Activated CD4-positive, CD25-positive, alpha-beta regulatory T cell (primary cell): ENCODE measurements at places on chromosomes 5 and 9.

DNA sequence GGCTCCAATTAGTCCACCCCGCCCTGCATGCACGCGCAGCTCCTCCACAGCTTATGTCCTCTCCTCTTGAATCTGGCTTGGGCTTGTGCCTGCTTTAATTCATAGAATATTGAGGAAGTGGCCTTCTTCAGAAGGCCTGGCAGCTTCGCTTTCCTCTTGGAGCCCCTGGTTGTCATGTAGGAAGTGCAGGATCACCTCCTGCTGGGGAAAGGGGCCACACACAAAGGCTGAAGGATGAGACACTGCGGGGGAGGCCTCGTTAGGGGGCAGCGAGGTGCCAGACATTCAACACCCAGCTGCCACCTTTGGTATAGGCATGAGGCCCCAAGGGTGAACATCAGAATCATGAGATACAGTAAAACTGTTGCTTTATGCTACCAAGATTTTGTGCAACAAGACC is 2.7 kb upstream of the CNOT6 start:
- DNase-seq: no peak

GRCh38 chr9:3507395-3508077 is 18.3 kb downstream of the RFX3 start:
- DNase-seq: no peak

- DNase-seq: no peak
Measured at GRCh38 chr9:114638404-114638803, 19.2 kb downstream of the TEX53 start.

DNA sequence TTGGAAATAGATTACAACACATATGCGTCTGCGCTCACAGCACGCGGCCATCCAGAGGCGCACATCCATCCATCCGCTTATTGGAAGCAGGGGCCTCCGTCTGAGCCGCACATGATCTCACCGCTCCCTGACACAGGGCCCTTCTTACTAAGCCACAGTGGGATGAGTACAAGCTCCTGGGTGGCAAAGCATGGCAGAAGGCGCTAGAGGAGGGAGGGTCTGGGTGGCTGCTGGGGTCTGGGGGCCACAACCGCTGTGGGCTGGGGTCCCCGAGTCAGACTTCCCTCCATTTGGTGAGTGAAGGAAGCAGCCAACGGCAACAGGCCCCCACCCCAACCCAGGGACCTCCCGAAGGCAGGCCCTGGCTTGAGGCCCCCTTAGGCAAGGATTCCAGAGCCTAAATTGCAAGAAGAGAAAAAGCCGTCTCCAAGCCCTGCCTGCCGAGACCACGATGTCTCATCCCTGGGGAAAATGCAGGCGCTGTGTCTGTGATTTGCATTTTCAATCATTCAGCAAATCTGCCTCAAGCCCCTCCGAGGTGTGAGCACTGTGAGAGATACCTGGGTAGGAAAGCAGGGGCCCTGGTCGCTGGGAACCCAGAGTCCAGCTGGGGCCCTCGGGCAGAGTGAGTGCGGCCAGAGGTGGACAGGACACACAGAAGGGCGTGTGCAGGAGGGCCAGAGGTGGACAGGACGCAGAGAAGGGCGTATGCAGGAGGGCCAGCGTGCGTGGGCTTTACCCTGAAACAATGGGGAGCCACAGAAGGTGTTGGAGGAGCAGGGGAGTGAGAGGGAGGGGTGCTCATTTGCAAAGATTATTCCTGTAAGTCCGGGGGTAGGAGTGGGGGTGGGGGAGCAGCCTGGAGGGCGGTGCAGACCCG is 135.7 kb downstream of the OLFM1 start:
- no peak for DNase-seq

DNA sequence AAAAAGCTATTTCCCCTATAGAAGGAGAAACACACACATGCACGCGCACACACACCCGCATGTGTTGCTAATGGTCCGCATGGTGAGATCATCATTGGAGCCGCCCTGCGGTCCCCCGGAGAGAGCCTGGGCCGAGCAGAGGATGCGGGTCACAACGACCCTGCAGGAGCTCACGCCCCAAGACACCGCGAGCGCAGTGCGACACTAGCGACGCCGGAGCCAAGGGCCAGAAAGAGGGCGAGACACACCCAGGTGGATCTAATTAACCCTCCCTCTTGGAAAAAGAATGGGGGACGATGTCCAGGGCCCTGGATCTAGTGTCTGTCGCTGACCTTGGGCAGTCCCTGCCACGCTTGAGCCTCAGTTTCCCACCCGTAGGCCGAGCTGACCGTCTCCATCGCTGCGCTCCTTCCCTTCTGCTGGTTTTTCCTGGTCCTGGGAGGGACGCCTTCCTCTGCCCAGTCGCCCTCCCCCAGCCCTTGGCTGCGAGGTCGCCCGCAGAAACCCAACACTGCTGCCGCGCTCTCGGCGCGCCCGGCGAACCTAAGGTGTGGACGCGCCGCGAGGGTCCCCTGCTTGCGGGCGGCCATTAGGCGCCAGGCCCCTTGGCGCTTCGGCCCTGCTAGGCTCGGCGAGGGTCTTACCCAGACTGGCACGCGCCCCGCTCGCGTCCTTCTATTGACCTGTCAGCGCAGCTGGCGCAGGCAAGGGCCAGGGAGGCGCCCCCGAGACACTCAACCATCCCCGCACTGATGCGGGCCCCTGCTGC is 47.5 kb upstream of the RNF20 start:
- no peak for DNase-seq

- no peak for DNase-seq
Measured at GRCh38 chr5:122322801-122323548, 10.9 kb downstream of the SNCAIP start.

DNA sequence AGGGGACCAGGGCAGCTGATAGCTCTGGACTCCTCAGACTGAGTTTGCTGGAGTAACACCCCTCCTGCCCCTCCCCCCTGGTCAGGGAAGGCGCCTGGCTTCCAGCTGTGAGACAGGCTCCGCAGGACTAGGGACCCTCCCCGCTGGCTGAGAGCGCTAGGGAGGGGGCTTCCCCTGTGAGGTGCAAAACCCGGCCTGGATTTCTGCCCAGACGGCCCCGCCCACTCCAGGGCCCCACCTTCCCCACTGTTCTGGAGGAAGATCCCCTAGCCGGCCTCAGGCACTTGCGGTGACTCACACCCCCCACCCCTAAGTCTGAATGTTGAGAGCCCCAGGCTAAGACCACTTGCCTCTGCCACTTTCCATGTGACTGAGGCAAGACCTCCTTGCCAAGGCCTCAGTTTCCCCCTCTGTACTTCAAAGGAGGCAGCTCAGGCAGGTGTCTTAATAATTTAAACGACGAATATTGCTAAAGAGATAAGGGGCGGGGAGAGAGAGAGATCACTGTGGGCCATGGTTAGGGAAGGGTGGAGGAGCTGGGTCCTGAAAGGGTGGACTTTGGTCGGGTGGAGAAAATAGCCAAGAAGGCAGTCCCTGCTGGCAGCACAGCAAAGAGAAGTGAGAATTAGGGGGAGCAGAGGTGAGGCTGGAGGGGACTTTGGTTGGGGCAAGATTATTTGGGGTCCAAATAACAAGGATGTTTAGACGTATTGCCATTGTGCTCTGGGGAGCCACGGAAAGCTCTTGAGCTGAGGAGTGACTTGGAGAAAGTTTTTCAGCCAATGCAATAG is 1.0 kb upstream of the DAB2IP start:
- no peak for DNase-seq

DNA sequence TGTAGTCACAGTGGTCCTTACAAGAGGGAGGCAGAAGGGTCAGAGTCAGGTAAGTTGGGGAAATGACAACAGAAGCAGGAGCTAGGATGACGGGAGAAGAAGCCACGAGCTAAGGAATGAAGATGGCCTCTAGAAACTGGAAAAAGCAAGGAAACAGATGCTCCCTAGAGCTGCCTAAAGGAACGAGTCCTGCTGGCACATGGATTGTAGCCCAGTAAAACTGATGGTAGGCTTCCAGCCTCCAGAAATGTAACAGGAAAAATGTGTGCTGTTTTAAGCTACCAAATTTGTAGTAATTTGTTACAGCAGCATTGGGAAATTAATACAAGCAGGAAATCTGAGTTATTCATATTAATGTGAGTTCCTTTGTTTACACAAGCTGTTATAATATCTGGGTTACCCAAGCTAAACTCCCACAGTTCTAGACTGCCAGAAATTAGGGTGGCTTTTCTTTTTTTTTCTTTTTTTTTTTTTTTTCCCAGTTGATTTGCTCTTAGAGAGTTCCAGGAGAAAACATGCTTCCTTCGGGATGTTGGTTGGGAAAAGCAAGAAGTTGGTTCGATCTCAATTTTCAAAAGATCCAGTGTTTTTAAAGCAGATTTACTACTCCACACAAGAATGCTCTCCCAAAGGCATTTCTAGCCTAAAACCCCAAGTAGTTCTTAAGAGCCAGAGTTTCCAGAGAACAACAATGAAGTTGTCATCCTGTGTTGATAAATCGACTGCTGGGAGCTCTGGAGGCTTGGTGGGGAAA is 400.0 kb upstream of the SLC24A2 start:
- DNase-seq: no peak

DNA sequence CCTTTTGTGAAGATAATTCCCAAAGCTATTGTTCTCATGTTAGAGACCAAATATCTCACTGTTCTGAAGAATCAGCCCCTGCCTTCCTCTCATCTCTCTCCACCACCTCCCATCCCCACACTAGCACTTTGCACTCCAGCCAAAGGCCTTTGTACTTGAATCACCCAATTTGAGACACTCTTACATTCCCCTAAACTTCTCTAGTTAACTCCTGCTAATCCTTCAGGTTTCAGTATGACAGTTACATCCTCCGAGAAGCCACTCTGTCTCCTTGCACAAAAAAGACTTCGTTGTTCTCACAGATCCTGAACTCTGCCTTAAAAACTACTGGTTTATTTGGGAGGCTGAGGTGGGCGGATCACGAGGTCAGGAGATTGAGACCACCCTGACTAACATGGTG is 227.5 kb downstream of the PIK3R1 start:
- DNase-seq: no peak

DNA sequence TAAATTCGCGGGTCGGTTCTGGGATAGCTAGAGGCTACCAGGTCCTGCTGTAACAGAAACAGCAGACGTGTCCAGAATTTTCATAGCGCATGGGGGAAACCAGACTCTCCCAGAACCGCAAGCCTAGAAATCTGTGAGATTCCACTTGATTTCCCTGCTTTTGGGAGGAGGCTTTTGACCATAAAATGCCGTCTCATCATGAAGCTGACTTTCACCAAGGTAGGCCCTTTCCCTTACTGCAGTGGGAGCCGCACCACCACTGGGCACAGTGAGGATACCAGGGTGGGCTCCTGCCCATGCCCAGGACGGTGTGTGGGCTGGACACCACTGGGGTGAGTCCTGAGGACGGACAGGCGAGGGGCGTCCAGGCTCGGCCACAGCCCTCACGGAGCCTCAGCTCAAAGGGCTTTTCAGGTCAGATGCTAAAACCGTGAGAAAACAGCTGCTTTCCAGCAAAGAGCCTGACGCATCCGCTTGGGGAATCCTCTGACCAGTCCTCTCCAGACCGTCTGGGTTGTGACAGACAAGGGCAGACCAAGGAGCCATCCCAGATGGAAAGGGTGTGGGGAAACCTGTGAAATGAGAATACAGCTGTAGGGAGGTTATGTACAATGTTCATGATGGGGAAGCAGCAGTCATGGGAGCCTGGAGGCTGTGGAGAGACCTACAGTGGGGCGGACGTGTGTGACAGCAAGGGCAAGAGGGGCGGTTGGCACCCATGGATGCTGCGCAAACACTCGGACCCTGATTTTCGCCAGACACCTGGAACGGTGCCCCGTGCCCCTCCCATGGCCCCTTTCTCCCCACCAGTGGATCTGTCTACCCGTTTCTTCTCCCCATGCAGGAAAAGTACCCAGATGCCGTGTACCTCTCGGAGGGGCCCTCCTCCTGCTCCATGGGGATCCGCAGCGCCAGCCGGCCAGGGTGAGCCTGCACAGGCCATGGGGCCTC is 59.2 kb downstream of the IPPK start:
- no peak for DNase-seq

DNA sequence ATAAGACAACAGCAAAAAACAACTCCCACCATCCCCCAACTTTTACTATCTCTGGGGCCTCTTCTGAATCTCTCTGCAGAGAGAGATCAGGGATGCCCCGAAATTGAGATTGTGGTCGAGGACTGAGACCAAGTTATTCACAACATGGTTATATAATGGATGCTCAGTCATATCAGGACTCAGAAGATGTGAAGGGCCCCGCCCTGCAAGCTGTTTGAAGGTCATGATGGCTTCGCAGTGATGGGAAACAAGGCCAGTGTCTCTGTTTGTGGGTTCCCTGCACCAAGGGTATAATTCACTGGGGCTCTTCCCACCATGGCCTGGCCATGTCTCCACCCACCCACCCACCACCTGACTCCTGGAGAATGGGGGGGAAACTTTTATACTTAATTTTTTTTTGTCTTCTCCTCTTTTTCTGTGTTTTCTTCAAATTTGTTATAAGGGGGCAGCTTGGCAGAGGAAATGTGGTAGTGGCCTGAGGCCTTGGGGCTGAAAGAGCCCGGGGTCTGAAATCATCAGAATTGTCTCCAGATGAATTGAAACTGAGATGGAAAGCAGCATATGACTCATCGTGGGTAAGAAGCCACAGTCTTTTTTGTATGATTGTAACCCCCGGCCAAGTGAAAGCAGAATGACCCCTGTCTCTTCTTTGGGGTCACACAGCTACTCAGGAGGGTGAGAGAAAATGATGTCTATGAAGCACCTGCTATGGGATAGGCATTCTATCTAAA is 15.0 kb upstream of the TEX48 start:
- DNase-seq: peak; percentile 12

DNA sequence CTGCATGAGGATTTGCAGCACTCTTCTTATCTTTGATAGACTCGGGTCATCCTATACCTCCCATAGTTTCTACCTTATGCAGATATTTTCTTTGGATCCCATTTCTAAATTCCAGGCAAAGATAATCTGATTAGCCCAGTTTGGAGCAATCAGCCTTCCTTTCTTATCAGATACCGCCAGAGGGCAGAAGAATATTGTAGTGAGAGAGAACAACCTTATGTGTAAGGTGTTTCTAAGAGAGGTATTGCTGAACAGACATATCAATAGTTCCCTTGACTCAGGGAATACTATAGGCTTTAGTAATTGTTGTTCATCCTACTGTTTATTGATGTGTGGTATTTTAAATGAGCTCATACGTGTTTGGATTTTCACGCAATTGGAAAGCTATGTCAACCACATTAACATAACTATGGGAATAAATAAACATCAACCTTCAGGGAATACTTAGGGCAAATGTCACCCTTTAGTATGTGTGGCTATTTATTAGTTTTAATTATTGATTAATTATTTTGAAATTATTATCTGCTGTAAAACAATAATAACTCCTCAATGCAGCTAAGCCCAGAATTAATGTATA is 1435.2 kb upstream of the CDH9 start:
- no peak for DNase-seq

GRCh38 chr5:98455665-98456064 is 317.8 kb upstream of the RGMB start:
- DNase-seq: no peak

- DNase-seq: no peak
Measured at GRCh38 chr9:87609002-87609401, 111.3 kb downstream of the DAPK1 start.
